ENCODE measurements at places on chromosomes 5 and 9. TPM values are rescaled to one million over a fixed set of nuclear protein-coding genes. Genes with fewer than 3 reads are reported as not detected.

IFNA13 gene
- total RNA-seq: not detected

ITGA2 gene
- total RNA-seq: 50.1 TPM

DNA sequence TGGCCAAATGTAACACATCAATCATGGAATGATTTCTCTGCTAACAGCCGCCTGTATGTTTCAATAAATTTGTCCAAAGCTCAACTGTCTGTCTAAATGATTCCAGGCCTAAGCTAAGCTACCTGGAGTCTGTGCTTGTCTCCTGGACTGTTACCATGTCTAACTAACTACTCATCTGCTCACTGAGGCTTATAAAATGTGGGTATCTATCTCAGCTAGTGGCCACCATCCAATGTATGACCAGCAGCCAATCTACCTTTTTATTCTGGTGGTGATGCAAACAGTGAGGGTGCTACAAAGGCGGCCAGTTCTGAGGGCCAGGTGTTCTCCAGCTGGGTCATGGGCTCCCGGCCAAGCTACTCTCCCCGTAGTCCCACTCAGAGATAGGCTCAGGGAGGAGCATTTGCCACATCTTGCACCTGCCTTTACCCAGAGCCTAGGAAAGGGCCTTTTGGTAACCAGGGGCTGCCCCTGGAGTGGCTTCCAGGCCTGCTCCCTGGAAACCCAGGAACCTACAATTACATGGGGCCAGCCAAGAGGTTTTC is 59.1 kb downstream of the PFDN1 start:
- DNase-seq: no peak

GRCh38 chr9:81058782-81059181 is 630.6 kb downstream of the TLE1 start:
- no peak for DNase-seq

- peak; percentile 44 for DNase-seq
Observed at GRCh38 chr5:159442206-159442850, 112.0 kb upstream of the IL12B start.
